ENCODE measurements at places on chromosomes 3 and 15.

DNA sequence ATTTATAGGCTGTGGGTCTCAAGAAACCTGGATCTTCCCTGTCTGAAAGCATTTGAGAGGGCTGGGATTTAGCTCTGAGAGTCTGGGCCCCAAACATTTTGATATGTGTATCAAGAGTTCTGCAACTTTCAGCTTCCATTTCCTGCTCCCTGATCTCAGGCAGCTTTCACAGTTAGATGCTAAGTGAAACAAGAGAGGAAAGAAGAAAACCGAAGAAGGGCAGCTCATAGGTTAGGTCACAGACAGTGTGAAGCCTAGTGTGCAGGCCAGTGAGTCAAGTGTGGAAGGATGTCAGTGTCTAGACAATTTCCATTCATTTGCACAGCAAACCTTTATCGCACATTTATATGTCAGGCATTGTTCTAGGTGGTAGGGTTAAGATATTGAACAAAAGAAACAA is 173.6 kb upstream of the PROK2 start:
- DNase-seq = no peak

- peak; percentile 72 for DNase-seq
Measured at GRCh38 chr15:85543741-85544155, 163.3 kb downstream of the AKAP13 start.

- DNase-seq = no peak
Measured at GRCh38 chr15:26882616-26883365, 15.9 kb downstream of the GABRA5 start.

GRCh38 chr15:58703610-58704009 is 45.9 kb downstream of the ADAM10 start:
- DNase-seq = no peak

DNA sequence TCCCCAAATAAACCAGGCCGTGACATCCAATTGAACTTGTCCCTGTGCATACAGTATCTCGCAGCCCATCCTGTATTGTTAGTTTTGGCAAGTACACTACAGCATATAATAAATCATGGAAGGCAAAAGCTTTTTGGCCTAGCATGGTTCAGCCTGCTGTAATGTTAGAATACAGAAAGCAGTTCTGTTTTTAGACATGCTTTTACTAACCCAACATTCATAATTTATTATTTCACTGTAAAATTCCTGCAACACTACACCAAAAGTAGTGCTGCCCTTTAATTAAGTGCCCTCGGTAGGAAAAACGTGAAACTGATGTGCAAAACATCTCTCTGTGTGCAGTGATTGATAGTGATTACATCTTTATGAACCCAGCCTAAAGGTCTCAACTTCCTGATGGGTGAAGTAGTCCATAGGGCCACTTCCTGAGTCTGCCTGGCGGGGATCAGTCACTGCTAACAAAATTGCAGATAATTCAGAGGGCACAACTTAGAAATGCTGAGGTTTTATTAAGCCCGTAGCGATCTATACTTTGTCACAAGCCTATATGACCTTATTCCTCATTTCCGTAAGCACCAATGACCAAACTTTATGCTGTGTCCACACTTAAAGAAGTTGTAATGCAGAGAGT is 227.8 kb downstream of the CDIN1 start:
- no peak for DNase-seq

DNA sequence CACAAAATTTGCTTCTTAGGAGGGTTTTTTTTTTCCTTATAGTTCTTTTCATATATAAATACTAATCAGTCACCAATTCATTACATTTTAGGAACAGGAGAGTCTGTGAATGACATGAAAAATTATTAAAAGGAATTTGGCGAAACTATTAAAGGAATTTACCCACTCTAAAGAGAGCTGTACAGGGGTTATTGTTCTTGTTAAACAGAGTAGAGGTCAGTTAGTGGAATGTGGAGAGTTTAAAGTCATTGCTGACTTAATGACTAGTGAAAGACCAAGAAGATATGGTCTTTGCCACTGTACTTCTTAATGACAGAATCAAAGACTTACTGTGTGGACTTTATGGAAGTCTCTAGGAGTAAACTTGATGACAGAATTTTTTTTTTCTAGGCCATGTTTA is 333.6 kb upstream of the C2CD4B start:
- no peak for DNase-seq

GRCh38 chr3:1026395-1026794 is 66.4 kb upstream of the CNTN6 start:
- DNase-seq = no peak

DNA sequence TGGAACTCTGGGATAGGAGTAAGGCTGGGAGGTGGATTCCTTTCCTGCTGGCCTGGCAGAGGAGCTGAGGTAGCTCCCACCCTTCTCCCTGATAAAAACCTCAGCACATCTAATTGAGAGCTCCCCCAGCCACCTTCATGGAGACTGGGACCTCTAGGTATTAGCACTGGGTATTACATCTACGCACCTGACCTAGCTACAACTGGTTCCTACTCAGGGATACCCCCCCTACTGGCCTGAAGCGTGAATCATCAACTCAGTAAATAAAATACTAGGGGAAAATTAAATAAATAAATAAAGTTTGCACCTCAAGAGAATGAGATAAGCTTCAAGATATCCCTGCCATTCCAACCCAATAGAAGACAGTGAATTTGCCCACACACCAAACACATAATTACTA is 140.4 kb downstream of the NEK10 start:
- DNase-seq = no peak

GRCh38 chr15:71154607-71155200 is 39.4 kb downstream of the THSD4 start:
- no peak for DNase-seq

GRCh38 chr3:170780471-170780870 is 89.5 kb downstream of the RPL22L1 start:
- DNase-seq = no peak

DNA sequence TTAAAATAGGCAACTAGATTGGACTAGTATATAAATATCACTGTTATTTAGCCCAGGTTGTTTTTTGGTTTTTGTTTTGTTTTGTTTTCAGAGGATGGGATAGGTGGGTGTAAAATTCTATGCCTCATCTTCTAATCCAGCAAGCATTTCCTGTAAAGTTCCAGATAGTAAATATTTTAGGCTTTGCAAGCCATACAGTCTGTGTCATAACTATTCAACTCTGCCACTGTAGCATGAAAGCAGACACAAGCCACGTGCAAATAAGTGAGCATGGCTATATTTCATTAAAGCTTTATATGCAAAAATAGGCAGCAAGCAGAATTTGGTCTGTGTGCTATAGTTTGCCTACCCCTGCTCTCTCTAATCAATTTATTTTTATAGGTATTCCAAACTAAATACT is 657.3 kb upstream of the TGFBR2 start:
- no peak for DNase-seq

DNA sequence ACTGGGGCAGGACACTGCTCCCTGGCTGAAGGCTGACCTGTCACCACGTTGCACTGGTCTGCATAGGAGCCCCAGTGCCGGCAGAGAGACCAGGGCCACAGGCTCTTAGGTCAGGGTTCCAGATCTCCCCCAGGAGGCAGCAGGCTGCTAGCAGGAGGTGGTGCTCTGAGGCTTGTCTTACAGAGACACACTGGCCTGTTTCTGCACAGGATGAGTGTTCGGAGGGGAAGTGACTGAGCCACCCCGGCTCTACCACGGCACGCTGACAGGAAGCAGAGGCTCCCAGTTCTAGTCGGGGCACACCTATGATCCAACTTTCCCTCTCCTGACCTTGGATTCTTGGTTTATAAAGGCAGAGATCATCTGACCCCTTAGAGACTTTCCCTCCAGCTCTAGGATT is 8.6 kb downstream of the FBXL22 start:
- peak; percentile 38 for DNase-seq

DNA sequence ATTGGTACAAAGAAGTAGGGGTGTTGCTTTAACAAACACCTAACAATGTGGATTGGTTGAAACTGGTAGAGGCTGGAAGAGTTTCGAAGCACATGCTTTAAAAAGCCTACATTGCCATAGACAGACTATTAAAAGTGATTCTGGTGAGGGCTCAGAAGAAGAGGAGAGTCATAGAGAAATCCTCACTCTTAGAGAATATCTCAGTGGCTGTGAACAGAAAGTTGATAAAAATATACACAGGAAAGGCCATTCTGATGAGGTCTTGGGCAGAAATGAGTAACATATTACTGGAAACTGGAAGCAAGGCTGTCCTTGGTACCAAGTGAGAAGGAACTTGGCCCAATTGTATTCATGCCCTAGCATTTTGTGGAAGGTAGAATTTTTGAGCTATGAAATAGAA is 173.7 kb upstream of the CRBN start:
- no peak for DNase-seq

GRCh38 chr3:9422712-9423424 is 25.5 kb downstream of the SETD5 start:
- no peak for DNase-seq

DNA sequence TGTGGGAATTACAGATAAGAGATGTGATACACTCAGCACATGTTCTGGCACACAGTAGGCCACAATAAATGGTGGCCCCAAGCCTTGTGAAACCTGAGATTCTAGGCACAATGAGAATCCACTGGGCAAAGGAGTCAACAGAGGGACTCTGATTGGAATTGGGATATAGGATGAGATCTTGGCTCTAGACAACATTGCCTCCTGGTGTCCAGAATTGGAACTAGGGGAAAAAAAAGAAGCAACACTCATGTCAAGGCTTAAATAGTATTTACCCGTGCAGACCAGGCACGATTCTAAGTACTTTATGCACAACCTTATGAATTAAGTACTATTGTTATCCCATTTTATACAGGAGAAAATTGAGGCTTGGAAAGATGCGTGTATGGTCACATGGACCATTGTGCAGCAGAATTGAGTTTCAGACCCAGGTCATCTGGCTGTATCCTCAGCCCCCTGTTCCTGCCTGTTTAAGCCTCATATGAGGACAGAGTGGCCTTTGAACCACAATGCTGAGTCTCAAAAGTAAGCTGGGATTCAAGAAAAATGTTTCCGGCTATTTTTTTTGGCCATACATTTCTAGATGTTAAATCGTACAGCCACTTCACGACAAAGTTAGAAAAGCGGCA is 124.8 kb downstream of the SV2B start:
- no peak for DNase-seq

DNA sequence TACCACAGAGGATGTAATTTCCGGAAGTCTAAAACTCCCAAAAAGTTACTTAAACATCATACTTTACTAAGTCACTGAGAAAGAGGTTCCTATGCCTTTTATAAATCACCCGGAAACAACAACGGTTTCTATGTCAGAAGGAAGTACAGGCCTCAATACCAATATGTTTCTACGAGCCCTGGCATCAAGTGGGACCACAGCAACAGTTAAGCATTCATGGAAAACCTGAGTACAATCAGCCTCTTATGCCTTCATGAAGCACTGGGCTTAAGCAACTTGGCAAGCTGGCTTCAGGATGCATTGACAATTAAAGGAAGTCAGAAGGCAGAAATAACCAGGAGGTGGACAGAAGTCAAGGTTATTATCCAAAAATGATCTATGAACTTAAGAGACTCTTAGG is 19.1 kb upstream of the B3GNT5 start:
- DNase-seq = no peak

DNA sequence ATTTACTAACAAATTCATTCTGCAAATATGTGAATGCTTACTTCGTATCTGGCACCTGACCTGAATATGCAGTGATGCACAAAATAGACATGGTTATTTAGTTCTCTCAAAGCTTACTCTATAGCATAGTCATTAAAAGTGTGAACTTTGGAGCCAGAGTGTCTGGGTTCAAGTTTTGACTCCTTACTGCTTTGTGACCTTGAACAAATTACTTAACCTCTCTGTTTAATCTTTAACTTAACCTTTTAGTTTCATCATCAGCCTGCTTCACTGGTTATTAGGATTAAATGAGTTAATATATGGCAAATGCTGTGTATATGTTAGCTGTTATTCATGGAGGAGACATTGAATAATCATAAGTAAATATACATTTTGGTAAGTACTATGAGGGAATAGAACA is 12.1 kb upstream of the MGA start:
- DNase-seq = no peak

GRCh38 chr3:30081904-30082303 is 524.5 kb upstream of the TGFBR2 start:
- no peak for DNase-seq

- DNase-seq = no peak
Measured at GRCh38 chr3:56251343-56251945, 216.8 kb downstream of the ERC2 start.

DNA sequence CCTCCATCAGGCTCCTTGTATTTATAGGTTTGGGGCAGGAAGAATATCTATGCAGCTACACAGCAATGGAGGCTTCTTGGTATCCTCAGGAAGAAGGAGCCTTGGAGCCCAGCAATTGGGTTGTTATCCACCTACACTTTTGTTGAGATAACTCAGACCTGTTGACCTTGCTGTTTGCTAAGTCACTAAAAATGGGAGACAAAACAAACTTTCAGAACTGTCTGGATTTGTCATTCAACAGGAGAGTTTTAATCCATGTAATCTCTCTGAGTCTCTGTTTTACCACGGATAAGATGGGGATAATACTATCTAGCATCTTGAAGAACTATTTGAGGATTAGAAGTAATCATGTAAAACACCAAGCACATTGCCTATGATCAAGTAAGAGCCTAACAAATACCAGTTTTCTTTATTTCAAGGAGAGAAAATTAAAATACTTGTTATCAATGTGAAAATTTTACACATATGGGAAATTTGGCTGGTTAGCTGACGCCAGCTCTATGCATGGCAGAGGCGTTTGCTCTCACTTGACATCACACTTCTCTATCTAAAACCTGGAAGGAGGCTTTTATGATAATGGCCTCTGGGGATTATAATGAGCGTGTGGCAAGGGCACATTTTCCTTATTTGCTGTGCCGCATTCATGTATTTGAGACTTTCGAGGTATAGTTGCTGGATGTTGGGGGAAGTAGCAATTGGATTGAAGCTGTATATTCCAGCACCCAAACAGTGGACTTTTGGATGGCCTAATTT is 215.6 kb downstream of the PDCD6IP start:
- DNase-seq = no peak

DNA sequence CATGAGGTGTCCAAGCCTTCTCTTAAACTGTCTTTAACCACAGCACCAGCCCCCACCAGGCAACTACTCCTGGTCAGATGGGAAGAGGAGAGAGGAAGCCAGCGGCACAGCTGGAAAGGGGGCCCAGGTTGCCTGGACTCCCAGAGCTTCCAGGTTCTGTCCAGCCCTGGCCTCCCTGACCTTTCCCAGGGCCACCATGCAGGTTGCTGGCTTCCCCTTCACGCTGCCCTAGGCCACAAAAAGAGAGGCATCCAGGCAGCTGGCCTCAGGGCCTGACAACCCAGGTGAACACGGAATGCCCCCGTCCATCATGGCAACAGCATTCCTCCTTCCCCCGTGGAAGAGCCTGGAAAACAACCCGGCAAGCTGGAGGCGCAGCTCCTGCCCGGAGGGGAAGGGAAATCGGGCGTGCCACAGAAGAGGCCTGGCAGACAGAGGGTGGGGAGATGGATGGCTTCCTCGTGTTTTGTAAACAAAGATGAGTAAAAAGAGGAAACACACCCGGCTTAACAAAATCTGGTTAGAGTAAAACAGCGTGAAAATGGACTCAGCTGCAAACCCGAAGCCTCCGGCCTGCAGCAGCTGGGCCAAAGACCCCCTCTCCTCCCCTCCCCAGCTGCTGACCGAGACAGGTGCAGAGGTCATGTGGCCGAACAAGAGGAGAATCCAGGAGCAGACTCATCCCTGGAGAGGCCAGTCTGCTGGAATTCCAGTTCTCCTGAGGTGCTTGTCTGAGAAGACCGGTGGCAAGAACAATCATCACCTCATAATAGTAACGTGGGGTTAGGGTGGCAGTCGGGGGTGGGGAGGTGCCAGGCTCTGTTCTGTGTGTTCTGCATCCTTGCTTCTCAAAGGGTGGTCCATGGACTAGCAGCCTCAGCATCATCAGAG is 15.5 kb downstream of the BMF start:
- DNase-seq = no peak

- DNase-seq = no peak
Measured at GRCh38 chr15:48963524-48964113, at the start of gene SHC4. Gene SHC4 (minus strand): TSS chr15:48963919. CDS start chr15:48963015, 904 bp downstream.
